Stimulated activated naive CD8-positive, alpha-beta T cell treated with anti-CD3 and anti-CD28 coated beads, Interleukin-15, Interleukin-2, amounts not matched to agents 100 U/mL and 50 U/mL, for 24 hours (primary cell): ENCODE measurements at places on chromosomes 2 and 18.

DNA sequence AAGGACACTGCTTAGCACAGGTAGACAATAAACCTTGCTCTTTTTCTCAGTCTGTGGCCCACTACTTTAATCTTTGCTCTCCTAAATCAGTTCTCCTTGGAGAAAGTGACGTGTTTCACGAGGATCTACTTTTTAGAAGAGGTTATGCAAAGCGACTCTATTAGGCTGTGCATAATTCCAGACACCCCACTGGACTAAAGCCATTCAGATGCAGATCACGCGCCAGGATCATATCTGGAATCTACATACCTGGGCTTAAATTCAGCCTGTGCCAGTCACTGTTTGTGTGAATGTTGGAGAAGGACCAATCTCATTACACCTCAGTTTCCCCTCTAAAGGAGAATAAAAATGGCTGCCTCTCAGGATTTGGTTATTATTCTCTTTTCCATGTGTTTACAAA is 413.0 kb upstream of the MYT1L start:
- no peak for DNase-seq

GRCh38 chr2:203685789-203686420 is 20.5 kb upstream of the CD28 start:
- no peak for DNase-seq

DNA sequence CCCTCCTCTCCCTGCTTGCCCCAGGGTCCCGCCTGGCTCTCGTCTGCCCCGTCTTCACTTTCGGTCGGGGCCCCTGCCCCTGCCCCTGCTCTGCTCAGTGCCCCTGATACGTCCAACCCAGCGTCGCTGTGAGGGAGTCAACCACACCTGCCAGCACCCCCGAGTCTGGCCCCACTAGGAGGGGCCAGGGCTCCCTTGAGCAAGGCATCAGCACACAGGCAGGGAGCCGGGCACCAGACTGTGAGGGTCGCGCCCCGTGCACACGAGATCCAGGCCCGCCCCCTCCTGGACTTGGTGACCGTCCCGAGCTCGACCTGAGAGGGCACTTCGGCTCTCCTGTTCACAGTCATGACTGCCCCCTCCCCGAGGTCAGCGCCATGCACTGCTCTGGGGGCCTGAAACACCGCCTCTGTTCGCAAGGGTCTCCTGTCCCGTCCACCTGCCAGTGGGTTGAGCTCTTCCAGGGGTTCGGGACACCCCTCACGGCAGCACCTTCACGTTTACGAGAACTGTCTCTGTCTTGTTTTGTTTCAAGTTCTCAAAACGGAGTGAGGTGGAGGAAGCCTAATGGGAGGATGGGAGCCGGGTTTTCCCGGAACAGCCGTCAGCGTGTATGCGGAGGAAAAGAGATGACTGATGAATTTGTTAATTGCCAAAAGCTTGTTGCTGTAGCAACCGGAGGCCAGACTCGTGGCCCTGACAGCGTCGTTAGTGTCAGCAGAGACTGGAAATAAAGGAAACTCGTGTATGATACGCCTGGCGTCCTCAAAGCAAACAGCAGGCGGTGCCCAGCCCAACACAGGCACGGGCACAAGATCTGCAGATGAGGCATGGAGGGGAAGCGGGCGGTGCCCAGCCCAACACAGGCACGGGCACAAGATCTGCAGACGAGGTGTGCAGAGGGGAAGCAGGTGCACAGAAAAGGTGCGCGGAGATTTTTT is 48.2 kb upstream of the KCNG2 start:
- no peak for DNase-seq

DNA sequence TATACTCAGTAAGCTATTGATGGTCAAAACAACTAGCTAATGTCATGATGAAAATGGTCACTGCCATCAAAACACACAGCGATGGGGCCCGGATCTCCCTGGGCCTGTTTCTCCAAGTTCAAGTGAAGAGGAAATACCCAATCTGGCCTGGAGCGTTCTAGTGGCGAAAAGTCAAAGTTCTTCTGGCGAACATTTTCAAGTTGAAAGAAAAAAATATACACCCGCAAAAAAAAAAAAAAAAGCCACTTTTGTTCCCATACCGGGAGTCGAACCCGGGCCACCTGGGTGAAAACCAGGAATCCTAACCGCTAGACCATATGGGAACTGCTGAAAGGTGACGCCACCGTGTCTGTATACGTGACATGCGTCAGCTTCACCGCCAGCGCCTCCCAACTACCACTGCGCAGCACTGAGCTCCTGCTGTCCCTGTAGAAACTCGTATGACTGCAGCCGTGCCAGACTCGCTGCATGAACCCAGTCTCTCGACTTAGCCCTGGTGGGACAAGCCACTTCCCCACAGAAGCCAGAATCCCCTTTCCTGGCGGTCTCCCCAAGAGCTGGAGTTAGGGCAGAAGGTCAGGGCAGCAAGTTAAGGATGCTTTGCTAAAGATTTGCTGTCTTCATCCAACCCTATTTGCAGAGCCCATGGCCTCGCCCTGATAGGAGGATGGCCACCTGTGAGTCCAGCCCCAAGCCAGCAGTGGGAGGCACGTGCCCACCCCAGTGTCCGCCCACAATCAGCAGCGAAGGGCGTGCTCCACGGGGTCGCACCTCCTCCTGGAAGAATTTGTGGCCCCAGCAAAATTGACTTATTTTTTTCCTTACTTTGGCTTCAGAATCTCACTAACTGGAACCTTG is 5.6 kb upstream of the IMP4 start:
- DNase-seq = peak; percentile 43
